ENCODE measurements at places on chromosomes 1 and 21.

GRCh38 chr1:85568660-85569059 is 11.9 kb upstream of the CCN1 start:
- DNase-seq, result no peak

- no peak for DNase-seq
Measured at GRCh38 chr1:211153932-211154331, 20.0 kb upstream of the KCNH1 start.

GRCh38 chr1:229554886-229555621 is 3.5 kb downstream of the ABCB10 start:
- no peak for DNase-seq

DNA sequence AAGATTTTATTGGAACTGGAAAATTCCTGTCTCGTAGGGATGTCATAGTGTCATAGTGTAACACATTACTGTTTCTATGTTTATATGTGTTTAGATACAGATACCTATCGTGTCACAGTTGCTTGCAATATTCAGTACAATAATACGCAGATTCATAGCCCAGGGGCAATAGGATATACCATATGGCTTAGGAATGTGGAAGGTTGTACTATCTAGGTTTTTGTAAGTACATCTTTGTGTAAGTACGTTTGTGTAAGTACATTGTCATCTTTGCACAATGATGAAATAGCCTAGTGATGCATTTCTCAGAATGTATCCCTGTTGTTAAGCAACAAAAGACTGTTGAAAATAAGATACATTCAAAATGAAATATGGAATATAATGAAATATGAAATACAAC is 68.9 kb downstream of the CAMTA1 start:
- DNase-seq, result no peak

DNA sequence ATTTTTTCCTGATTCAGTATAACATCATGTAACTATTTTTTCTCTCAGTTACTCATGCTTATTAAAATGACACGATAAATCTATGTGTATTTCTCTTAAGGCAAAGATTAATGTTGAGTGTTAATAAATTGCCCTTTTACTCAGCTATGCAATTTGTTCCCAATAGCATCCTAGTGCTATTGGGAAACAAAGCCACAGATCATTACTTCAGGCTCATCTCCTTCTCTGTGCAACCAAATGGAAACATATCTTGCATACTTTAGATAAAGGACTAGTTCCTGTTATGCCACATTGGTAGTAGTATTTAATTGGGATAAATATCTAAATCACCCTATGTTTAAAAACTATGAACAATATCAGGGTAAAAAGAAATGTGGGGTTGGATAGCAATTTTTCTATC is 106.2 kb downstream of the PLPPR4 start:
- no peak for DNase-seq

DNA sequence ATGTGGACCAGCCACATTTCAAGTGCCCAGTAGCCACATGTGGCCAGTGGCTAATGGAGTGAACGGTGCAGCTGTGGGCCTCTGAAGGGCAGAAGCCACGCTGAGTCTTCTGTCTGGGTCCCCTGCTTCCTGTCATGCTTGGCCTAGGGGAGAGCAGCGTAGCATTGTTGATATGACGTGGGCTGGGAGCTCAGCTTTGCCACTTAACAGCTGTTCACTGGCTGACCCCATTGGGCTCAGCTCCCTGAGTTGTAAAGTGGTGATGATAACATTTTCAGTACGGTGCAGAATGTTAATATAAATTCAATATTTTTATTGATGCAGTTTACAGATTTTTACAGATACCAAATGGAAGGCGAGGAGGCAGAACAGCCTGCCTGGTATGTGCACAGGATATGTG is 4.5 kb downstream of the PODN start:
- no peak for DNase-seq

DNA sequence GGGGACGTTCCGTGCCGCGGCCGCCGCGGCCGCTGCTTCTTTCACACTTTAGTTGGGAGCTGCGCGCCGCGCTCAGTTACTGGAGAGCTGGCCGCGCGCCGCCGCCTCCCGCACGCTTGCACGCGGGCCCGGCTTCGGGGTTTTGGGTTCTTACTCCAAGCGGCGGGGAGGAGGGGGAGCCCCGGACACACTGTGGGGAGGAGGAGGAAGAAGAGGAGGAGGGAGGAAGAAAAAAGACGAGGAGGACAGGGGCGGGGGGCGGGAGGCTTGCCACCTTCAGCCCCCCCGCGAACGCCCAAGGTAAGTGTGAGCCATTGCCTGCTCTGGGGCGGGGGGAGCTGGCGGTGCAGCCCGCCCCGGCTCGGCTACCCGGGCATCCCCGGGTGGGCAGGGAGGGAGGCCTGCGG is 243 bp downstream of the C1orf21 start:
- DNase-seq, result no peak

DNA sequence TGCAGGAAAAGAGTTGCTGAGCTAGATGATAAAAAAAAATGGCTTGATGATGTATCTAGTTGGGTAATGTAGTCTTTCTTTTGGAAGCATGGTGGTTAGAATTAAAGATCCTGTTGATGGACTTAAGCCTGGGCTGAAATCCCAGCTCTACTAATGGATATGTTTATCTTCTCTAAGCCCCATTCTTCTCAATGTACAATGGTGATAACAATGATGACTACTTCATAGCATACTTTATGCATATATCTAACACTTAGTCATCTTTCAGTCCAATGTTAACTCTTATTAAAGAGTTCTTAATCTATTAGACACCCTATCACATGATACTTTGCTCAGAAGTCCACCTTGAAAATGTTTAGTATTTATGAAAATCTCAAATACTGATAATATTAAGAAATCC is 189.5 kb downstream of the PLA2G4A start:
- no peak for DNase-seq

DNA sequence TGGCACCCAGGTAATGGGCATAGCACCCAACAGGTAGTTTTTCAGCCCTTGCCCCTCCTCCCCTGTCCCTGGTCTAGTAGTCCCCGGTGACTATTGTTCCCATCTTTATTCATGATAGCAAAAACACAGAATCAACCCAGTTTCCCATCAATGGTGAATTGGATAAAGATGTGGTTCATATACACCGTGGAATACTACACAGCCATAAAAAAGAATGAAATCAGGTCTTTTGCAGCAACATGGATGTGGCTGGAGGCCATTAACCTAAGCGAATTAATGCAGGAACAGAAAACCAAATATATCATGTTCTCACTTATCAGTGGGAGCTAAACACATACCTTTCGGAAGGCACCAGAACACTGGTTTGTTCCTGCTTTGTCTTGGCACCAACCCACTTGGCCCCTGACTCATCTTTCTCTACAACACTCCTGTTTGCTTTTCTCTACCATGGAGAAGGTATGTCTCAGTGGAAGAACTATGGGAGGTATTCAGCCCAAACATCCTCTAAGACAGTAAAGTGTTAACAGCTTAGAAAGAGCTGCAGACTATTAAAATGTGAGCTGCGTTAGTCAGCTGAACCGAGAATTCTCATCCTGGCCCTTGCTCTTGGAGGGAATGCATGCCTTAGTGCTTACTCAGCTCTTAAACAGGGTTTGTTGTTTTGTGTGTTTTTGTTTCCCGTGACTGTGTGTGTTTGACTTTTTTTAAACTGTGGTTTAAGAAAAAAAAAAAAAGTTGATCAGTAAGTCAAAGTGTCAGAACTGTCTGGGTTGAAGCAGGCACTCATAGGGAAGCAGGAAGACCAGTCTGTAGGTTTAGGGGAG is 203.0 kb downstream of the TOMM20 start:
- no peak for DNase-seq

DNA sequence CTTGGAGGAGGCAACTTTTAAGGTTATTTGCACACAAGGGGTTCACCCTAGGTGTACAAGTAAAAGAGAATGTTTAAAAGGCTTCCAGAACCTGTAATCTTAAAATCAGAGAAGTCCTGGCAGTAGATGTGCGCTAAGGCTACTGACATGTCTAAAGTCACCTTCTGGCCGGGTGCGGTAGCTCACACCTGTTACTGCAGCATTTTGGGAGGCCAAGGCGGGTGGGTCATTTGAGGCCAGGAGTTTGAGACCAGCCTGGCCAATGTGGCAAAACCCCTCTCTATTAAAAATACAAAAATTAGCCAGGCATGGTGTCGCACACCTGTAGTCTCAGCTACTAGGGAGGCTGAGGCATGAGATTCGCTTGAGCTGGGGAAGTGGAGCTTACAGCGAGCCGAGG is 20.3 kb upstream of the DEGS1 start:
- DNase-seq, result no peak

DNA sequence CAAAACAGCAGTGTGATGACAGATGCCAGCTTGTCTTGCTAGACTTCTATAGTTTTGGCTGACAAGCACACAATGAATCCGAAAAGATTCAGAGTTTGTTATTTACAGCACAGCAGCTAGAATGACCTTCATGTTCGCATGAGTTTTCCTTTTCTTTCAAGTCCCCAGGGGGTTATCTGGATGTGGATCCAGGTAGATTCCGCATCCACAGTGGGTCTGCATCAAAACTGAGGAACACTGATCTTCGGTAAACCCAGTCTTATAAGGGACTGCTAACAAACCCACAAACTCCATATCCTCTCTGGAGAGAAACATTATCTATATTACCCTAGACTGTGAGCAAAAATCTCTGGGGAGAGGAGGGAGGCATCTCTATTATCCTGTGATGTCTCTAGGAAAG is 69.0 kb upstream of the DEPDC1 start:
- DNase-seq, result no peak

DNA sequence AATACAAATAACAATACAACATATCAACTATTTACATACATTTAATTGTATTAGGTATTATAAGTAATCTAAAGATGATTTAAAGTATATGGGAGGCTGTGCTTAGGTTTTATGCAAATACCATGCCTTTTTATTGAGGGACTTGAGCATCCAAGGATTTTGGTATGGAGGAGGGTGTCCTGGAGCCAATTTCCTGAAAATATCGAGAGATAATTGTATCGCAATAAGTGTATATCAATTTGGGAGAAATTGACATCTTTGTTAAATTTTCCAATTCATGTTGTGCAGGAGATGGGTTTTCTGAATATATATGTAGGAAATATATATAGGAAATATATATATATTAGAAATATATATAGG is 63.5 kb downstream of the ATP1A1 start:
- no peak for DNase-seq

DNA sequence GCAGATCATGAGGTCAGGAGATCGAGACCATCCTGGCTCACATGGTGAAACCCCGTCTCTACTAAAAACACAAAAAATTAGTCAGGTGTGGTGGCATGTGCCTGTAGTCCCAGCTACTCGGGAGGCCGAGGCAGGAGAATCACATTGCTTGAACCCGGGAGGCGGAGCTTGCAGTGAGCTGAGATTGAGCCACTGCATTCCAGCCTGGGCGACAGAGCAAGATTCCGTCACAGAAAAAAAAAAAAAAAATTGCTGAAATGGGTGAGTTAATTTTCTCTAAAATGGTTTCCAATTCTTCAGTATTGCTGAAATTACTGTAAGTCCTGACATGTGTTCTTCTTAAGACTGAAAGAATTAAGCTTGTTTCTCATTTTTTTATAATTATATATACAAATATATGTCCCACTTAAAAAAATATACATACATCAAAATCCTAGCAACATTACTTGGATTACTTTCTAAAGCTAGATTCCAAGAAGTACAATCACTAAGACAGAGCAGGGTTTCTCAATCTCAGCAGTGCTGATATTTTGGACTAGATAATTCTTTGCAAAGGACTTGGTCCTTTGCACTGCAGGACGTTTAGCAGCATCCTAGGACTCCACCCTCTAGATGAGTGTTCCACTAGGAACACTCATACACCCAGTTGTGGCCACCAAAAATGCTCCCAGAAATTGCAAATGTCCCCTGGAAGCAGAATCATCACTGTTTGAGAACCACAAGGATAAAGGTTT is 24.8 kb downstream of the ZNHIT6 start:
- no peak for DNase-seq

- no peak for DNase-seq
Measured at GRCh38 chr1:80807981-80808380, 992.8 kb upstream of the ADGRL2 start.

- DNase-seq, result no peak
Measured at GRCh38 chr1:17207966-17208418, 3.1 kb downstream of the PADI1 start.

GRCh38 chr1:95927061-95927460 is 693.1 kb downstream of the RWDD3 start:
- no peak for DNase-seq

- DNase-seq, result no peak
Measured at GRCh38 chr1:158246650-158247049, 7.6 kb upstream of the CD1A start.

GRCh38 chr1:211684791-211685190 is 9.4 kb upstream of the NEK2 start:
- no peak for DNase-seq

- DNase-seq, result peak; percentile 44
Measured at GRCh38 chr1:25503551-25504426, 39.6 kb upstream of the LDLRAP1 start.

DNA sequence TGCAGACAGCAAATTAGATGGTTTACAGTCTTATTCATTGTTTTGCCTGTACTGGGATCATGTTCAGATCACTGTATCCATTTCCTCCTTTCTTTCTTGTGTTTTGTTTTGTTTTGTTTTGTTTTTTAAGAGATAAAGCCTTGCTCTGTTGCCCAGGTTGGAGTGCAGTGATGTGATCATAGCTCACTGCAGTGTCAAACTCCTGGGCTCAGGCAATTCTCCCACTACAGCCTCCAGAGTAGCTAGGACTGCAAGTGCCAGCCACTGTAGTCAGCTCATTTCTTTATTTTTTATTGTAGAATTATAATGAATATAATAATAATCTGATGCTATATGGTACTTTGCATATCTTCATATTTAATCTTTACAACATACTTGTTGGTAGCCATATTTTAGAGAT is 403.7 kb upstream of the B3GALT2 start:
- no peak for DNase-seq

- DNase-seq, result no peak
Measured at GRCh38 chr1:11157867-11158266, 31.3 kb upstream of the ANGPTL7 start.

DNA sequence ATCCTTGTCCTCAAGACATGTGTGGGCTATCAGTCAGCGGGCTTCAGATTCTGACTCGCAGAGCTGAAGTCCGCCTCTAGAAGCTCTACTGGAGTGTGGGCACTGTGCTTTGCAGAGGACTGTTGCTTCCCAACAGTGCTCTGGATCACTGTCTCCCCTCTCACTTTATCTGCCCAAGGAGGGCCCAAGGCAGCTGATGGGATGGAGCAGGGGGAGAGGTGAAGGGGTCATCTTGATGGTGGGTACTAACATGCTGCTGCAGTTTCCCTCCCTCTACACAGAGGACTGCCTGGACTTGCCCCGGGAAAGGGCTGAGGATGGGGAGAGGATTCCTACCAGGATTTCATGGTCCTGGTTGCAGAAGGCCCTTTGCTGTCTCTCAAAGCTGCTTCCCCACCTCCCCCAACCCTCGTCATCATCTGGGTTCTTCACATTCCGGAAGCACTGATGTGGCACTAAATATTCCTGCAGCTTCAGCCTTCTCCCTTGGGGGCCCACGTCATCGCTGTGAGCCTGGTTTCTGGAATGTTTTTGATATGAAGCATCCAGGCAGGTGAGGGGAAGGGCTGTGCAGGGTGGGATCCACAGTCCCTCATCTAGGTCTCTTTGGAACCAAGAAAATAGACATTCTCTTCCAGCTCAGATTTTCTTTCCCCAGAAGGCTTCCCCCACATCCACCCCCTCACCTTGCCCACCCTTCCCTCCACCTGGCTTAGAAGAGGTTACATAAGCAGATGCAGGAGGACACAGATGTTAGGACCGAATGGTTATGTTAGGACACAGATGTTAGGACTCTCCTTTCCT is 23.2 kb downstream of the NUAK2 start:
- no peak for DNase-seq
